ENCODE measurements at places on chromosomes 5 and 9.

DNA sequence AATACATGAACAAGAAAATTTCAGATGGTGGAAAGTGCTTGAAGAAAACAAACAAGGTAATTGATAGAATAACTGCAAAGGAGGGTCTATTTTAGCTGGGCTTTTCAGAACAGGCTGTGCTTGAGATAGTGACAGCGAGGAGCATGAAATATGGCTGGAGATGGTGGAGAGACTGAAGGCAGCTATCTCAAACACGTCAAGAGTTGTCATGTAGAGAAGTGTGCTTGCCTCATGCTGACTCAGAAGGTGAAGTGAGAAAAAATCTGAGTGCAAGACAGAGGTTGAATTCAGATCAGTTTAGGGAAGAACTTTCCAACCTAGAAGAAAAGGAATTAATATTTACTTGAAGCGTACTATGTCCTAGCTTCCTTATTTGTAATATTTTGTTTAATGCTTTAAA, 115.5 kb upstream of the RANBP3L start:
- DNase-seq = no peak

DNA sequence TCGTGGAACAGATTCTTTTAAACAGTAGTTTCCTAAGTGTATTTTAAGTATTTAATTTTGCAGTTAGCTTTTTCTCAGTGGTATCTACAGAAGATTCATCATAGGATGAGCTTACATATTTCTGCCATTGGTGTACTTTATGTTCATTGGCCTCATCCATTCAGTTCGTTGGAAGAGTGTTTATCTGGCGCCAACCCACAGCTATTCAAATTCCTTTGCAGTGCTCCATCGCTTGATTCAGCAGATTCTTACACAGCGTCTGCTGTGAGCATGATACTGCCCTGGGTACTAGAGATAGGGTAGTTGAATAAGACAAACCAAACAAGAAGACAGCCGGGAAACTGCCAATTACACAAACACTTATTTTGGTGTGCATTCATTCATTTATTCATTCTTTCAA, 55.1 kb downstream of the NUP214 start:
- peak; percentile 98 for DNase-seq

GRCh38 chr5:3194684-3195083, 400.9 kb upstream of the IRX1 start:
- DNase-seq = no peak

DNA sequence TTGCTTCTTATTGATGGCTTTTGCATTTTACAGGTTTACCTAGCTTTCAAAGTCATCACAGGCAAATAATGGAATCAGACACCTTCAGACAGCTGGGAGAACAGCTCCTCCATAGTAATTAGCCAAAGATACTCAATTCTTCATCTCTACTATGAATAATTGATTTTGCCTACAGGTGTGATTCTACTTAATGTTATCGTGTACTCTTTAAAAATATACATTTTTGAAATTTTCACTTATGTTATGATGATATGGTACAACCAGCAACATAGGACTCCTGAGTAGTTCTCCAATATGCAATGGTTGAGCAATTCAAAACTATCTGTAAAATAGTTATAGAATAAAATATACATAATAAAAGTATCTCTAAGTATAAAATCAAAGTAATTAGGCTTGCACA, at the start of gene TAS2R1:
Gene TAS2R1, minus strand, starts transcription at position 101 of the 400 bp plus-strand sequence. CDS start 319 bp downstream, outside the sequence.
- no peak for DNase-seq

GRCh38 chr5:142433526-142434321, 108.9 kb upstream of the SPRY4 start:
- peak; percentile 44 for DNase-seq

DNA sequence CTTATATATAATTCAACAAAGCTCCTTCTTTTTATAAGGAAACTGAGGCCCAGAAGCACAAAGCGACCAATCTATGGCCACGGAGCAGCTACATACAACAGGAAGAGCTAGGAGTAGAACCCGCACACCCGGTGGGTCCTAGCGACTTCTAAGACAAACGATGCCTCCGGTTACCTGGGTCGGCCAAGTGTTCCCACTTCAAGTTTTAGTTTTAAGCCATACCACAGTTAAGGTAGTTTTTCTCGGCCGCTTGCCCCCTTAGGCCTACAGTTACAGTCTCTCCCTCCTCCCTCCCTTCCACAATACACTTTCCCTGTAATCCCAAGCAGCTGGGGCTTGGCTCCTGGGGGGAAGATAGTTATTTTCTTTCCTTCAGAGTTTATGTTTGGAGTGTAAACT, 533 bp downstream of the SREK1IP1 start:
- no peak for DNase-seq

DNA sequence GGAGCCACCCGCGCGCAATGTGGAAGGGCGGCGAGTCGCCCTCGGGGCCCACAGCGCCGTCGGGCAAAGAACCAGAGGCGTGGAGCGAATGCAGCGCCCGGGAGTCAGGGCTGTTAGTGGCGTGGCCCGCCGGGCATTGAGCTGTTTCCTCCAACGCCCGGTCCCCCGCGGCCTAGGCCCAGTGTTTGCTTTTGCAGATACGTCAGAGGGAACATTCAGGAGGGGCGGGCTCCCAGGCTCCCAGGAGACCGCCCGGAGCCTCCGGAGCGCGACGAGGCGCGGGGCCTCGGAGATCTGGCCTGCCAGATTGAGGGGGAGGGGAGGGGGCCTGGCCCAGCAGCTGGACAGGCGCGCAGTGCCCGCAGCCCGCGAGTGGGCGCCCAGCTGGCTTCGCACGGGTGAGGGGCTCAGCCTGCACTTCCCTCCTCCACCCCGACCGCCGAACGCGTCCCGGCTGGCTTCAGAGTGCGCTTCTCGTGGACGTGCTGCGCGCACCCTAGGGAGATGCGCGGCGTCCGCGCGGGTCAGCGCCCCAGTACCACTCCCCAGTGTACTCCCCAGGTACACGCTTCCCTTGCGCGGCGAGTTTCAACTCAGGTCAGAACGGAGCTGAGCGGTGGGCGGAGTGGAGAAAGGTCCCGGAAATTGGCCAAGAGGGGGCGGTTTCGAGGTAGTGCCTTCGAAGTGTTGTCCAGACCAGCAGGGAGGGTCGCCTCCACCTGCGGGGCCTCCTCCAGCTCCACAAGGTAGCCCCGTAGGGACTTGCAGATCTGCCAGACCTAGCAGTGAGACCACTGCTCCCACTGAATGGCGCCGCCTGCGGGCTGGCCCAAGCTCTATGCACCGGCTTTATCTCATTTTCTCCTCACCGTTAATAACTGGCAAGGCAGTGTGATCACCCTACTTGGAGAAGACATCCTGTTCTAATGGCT, 130.4 kb downstream of the TMEM174 start:
- DNase-seq = no peak

GRCh38 chr5:93850311-93850710, 108.9 kb upstream of the POU5F2 start:
- DNase-seq = no peak

GRCh38 chr9:120441426-120442307, 138.3 kb downstream of the CDK5RAP2 start:
- peak; percentile 97 for DNase-seq

GRCh38 chr5:60504342-60504741, 195.6 kb downstream of the DEPDC1B start:
- DNase-seq = no peak

GRCh38 chr5:124912638-124913328, 166.3 kb upstream of the ZNF608 start:
- DNase-seq = no peak

GRCh38 chr9:113876151-113876992, at the start of gene ZNF618:
Gene ZNF618 (plus strand): TSS chr9:113876309. CDS start chr9:113876381, 72 bp downstream.
- DNase-seq = peak; percentile 45

DNA sequence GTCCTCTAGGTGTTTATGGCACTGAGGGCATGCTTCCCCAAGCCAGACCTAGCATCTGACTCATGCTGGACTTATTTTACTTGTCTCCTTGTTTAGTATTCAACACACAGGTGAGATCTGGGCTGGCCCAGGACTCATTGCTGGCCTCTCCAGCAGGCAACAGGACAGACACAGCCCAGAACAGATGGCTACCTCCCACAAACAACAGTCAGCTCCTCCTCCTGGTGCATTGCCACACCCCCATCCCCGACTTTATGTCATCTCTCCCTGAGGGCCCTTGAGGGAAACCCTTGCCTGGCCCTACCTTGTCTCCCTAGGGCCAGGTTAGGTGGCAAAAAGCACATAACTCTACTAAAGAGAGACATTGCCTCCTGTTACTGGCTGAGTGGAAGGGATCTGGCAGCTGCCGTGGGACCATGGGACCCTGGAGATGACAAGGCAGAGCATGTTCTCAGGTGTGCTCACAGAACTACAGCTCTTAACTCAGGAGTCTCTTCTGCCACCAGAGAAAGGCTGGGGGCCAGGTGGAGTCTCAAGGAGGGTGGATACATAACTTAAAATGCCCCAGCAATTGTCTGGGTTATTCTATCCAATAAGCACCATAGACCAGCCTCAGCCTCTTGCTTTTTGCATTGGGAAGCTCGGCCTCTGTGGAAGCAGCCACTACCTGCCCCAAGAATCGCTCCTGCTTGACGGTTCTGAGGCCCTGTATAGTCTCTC, 2.3 kb downstream of the ACSL6 start:
- no peak for DNase-seq

- DNase-seq = no peak
These were observed 630.6 kb upstream of the SEMA6A start for GRCh38 chr5:117204926-117205869.

DNA sequence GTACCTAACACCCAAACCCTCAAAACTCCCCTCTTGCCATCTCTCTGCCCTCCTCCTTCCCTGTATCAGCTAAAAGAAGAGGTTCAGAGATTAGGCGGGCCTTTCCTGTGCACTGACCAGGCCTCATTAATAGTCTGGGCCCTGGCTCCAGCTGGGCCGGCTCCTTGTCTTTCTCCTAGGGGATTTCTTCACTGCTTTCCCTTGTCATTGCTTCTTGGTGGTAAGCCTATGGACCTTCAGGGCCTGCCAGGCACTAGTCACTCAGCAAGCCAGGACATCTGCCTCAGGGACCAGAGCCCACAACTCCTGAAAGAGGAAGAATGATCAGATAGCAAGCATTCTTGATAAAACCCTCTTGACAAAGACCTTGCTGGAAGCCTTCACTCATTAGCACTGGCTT, 50.9 kb downstream of the MRRF start:
- DNase-seq = no peak

DNA sequence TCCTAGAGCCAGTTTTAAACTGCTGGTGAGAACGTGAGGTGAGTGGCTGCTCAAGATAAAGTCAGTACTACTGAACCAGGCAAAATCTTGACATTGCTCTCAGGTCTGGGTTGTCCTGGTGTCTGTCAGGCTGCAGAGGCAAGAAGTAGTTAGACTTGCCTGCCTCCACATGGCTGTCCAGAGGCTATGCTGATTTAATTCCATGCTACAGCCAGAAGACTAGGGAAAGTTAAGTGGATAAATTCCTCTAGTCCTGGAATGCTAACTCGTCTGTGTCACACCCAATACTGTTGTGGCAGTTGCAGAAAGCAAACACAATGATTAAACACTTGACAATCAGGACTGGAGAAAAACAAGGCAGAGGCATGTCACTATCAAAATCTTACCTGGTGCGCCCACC, 118.9 kb downstream of the ACER2 start:
- DNase-seq = no peak

GRCh38 chr5:180682560-180682959, 33.2 kb upstream of the FLT4 start:
- no peak for DNase-seq

DNA sequence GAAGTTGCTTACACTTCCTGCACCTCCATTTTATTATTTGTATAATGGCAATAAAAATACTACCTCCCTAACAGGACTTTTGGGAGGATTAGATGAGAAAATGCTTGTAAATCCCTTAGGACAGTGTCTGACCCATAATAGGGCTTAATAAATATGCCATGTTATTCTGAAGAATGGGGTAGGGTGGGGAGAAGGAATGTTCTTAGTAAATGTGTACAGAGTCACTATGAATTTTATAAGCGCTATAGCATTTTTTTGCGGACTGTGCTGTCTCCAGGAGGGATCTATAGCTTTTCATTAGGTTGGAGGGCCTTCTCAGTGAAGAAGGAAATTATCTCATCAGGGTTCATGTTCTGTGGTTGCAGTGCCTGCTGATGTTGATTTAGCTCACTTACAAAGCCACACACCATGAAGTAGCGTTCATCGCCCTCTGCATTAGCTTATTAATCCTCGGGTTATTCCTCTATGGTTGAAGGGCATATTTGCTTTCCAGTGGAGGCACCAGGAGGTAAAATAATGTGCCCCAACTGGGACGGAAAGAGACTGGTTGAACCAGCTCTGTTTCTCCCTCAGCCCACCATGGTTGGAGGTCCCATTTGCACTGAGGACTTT, 497.1 kb downstream of the ARHGEF28 start:
- peak; percentile 44 for DNase-seq

GRCh38 chr9:126550891-126551351, 62.8 kb upstream of the LMX1B start:
- DNase-seq = no peak

- no peak for DNase-seq
These were observed 140.9 kb downstream of the ZNF608 start for GRCh38 chr5:124605541-124605940.

DNA sequence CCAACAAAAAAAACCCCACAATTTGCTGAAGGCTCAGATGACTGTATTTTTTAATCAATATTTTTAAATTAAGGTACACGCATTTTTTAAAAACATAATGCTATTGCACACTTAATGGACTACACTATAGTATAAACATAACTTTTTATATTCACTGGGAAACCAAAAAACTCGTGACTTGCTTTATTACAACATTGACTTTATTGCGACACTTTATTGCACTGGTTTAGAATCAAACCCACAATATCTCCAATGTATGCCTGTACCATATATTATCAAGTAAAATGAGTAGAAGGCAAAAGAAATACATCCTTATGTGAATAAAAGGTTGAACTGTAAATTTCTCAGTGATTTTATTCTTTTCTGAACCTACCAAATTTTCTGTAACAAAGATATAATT, 53.7 kb downstream of the RICTOR start:
- DNase-seq = no peak

DNA sequence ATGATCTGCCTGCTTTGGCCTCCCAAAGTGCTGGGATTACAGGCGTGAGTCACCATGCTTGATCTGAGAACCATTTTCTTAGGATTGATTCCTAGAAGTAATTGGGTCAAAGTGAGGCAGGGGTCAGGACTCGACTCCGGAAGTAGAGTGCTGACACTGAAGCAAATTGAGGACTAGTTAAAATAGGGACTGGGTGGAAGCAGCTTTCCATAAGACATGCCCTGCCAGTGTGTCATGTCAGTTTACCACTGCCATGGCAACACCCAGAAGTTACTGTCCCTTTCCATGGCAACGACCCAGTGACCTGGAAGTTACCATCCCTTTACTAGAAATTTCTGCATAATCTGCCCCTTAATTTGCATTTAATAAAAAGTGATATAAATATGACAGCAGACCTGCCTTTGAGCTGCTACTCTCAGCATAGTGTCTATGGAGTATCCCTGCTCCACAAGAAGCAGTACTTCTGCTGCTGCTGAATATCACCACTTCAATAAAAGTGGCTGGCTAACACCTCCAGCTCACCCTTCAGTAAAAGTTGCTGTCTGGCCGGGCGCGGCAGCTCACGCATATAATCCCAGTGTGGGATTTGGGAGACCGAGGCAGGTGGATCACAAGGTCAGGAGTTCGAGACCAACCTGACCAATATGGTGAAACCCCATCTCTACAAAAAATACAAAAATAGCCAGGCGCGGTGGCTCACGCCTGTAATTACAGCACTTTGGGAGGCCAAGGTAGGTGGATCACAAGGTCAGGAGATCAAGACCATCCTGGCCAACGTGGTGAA, 47.8 kb upstream of the JADE2 start:
- DNase-seq = peak; percentile 17

GRCh38 chr5:93090698-93091097, 490.3 kb downstream of the NR2F1-AS1 start:
- DNase-seq = no peak
